ENCODE measurements at places on chromosomes 12 and 14. TPM values are rescaled to one million over a fixed set of nuclear protein-coding genes. Genes with fewer than 3 reads are reported as not detected.

Gene CMKLR1
- total RNA-seq: 14.8 TPM

DNA sequence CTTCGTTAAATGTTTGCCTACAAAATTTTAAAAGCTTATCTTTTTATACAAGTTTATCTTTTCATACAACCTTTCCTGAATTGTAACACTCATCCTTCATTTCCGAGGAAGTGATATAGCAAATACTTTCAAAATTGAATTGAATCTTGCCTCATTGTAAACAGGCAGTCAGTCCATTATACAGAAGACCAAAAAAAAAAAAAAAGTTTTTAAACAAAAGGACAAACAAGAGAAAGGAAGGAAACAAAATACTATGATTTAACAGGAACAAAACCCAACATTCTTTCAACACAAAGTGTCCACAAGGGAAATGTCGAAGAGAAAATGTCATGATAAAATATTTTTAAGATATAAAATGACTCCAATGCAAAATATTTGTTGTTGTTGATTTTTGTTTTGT lies 8.5 kb downstream of the ATF7 start:
- no peak for DNase-seq

DNA sequence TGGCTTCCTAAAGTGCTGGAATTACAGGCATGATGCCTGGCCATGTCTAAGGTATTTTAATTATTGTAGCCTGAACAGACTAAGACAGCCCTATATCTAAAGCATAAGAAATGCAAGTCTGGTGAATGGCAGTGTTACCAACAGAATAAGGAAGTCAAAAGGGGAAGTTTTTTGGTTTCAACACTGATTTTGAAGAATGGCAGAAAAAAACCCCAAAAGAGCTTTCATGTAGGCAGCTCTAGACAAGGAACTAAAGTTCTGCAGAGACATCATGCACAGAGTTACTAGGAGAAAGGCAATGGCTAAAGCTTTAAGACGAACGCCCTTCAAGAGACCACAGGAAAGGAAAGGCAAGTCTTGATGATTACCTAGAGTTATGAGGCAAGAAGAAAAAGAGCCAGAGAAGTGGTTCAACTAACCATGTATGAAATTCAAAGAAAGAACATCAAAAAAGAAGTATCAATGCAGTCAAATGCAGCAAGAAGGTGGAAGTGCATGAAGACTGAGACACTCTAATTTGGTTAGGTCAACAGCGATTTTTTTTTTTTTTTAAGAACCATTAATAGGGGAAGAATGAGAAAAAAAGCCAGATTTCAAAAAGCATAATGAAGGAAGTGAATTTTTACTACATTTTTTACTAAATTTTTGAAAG lies 50.8 kb downstream of the RPS6KA5 start:
- no peak for DNase-seq

GRCh38 chr12:15672671-15673270 lies 116.4 kb downstream of the EPS8 start:
- no peak for DNase-seq

DNA sequence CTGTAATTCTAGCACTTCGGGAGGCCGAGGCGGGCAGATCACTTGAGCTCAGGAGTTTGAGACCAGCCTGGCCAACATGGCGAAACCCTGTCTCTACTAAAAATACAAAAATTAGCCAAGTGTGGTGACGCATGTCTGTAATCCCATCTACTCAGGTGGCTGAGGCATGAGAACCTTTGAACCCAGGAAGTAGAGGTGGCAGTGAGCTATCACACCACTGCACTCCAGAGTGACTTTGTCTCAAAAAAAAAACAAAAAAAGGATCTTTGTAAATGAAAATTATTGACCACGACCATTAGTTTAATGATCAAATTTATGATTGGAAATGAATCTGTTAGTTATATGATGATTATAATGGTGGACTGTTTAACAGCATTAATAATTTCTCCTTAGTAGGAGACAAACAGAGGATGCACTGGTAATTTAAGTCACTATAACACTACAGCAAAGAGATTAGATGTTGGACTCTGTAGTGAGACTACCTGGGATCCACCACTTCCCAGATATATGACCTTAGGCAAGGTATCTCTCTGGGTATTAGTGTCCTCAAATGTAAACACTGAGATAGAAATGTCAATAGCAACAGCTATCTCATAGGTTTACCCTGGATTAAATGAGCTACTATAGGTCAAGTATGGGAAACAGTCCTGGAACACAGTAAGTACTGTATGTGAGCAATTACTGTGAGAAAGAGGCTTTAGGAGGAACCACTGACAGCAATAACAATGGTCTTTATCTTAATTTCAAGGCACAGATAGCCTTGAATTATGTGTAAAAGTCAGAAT lies 214.7 kb downstream of the NOVA1 start:
- DNase-seq: no peak
